GDM1 (cell line): ENCODE measurements at places on chromosomes 6 and 20.

DNA sequence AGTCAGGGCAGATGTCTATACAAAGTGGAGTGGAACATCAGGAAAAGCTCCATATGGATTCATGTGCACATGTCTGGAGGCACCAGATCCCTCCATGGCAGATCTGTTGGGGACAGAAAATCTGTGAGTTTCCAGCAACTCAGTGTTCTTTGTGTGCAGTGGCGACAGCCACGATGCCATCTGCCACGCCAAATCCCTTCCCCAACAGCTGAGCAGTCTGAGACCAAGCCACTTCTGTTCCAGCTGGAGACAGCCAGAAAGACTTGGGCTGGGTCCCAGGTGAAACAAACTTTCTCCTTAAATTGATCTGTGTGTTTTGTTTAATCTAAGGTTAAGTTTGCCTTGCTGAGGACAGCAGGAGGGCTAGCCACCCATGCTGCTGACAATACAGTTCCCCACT is 22.9 kb downstream of the FKBP1A start:
- DNase-seq: no peak

DNA sequence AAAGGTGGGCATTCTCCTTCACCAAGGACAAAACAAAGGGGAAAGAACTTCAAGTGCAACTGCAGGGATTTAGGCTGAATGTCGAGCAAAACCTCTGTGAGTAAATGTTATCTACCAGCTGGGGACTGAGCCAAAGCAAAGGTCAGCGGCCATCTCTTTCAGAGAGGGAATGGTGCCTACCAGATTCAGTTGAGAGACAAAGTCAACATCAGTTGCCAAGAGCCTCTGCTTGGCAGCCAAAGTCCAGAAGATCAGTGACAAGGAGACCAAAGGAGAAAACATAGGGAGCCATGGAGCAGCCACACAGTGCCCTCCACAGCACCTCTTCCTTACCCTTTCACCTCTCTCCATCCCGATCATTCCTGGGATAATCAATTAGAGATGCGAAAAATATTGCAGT is 472.5 kb downstream of the KIF16B start:
- no peak for DNase-seq

DNA sequence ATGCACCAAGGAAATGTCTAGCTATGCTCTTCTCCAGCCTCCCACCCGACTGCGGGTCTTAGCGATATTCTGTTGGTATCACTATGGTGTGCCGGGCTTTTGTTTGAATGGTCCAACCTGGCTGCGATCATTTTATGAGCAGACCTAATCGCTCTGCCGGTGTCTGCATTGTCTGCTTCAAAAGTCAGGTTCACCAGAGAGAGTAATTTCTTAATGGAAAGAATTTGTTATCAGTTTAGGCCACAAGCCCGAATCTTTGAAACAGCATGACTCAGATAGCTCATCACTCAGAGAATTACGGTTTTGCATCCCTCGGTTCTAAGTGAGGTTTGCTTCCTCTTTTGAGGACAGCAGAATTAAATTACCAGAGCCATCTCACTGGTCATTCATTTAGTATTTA is 521.0 kb upstream of the ARID1B start:
- no peak for DNase-seq

DNA sequence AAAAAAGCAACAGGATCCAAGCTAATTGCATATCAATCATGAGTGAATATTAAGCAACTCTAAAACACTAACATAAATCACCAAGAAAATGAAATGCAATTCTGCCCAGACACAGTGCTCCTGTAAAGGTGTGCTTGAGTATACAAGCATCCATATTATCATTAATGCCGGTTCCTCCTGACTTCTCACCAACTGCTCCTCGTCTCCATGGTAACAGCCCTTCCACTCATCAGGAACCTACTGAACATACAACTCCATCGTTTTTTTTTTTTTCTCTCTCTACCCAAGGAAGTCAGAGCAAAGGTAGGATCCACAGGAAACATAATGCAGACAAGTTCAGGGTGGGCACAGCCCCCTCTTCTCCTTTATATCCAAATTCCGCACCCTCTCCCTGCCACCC is 12.4 kb downstream of the GABBR1 start:
- DNase-seq: no peak

- no peak for DNase-seq
Observed at GRCh38 chr6:56860475-56860874, 94.4 kb upstream of the BEND6 start.

GRCh38 chr20:3911956-3912355 is 22.8 kb downstream of the PANK2 start:
- DNase-seq: no peak

DNA sequence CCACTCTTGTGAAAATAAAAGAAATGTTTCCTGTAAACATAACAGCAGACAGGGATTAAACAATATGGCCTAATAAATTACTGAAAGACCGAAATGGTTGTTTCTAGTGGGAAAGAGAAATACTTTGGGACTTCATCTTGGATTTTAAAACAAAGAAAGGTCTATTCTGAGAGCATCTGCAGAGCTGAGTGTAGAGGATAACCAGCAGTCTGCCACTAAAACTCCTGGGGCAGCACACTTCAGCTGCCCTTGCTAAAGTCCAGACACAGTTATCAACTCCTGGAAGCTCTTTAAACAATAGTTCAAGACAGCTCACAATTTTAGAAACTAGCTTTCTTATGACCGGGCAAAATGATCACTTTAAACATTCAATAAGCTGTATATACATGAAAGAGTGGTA is 38.6 kb downstream of the AKIRIN2 start:
- no peak for DNase-seq

GRCh38 chr6:36821581-36822335 is 17.5 kb downstream of the CPNE5 start:
- DNase-seq: no peak

DNA sequence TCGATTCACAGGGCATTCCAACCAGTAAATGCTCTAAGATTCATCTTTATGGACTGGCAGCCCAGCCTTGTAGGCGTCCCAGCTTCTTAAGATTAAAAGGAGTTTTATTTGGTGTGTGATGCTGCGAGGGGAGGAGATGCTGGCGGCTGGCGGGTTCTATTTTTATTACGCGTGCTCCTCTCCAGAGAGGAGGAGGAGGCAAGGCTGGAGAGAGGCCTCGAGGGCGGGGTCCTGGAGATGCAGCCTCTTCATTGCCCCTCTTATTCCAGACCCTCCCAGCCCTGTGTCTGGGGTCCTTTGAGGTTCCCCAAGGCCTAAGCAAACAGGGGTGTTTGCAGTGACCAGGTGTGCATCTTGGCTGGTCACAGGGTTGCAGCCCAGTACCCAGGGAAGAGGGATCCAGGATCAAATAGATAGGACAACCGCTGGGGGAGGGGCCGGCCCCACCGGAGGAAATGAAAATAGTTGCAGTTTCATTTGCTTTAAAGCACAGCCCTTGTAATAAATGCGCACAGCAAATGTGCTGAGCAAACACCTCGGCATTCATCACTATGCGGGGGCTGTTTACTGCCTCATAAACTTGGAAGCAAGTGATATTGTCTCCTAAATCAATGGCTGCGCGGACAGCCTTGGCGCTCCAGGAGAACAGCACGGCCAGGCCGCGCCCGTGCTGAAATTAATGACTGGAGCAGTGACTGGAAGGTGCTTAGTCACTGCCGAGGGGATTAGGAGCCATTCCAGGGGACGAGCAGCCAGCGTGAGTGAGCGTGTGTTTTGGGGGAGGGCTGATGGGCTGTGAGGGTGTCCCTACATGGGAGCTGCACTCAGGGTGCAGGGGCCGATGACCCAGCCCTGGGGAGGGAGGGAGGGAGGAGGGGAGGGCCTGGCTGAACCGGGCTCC is 83.0 kb downstream of the TMEM242 start:
- no peak for DNase-seq

DNA sequence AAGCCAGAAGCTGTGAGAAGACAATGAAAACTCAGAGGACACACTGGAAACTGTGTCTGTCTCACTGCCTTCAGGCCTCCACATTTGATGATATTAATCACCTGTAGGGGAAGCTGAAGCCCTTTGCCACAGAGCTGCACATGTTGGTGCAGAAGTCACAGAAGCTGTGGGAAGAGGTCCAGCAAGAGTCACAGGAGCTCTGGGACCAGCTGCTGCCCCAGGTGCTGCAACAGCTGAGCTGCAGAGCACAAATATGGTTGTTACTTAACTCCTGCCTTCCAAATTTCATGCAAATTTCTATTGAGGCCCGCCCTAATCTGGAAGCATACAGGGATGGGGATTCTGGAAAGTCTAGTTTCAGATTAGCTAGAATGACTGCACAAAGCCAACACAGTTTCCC is 169.3 kb downstream of the OGFRL1 start:
- DNase-seq: no peak

- DNase-seq: no peak
Observed at GRCh38 chr6:49519660-49520059, 19.9 kb downstream of the GLYATL3 start.

- DNase-seq: no peak
Observed at GRCh38 chr20:775679-776135, 7.4 kb upstream of the SLC52A3 start.
